ENCODE measurements at places on chromosomes 12 and 14. TPM values are rescaled to one million over a fixed set of nuclear protein-coding genes. Genes with fewer than 3 reads are reported as not detected.

PTGER2 gene
- 10.3 TPM for total RNA-seq

- H3K4me1 ChIP-seq: no peaks in the 10 kb centered on the region
- DNase-seq: no peak
- no peaks in the 10 kb centered on the region for H3K36me3 ChIP-seq
Observed at GRCh38 chr12:90216815-90217214, 508.2 kb upstream of the ATP2B1 start.

DNA sequence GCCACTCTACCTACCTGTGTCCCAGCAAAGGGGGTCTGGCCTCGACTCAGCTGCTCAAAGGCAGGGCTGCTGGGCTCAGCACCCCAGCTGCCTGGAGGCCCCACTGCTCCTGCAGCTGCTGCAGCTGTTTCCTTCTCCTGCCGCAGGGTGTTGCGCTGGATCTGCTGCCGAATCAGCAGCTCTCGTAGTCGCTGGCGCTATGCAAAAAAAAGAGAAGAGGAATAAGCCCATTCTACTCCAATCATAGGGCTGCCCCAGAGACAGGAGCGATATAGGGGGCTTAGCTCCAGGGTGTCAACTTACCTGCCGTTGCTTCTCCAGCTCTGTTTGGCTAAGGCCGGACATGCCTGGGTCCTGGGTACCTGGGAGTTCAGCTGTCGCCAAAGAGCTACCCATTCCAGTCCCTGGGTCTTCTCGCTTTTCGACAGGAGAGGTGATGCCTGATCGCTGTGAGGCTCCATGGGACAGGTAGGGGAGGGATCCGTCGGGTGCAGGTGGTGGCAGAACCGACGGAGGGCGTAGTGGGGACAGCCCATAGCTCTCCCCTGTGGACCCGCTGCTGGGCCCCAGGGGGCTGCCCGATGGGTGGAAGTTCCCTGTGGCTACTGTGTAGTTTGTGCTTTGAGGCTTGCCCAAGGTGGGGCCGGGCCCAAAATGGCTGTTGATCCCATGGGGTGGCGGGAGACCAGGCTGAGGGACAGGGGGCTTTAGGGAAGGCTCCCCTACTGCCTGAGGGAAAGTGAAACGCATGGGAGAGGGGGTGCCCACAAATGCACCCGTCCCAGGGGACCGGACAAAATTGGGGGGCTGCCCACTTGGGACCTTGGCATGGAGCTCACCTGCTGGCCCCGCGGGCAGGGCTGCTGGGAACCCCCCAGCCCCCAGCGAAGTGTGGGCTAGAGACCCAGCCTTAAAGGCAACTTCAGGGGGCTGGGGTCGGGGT lies 20.9 kb downstream of the KMT2D start:
- no peak overlapping the region for H3K4me3 ChIP-seq
- DNase-seq: no peak
- no peak overlapping the region for H3K27ac ChIP-seq
- H3K36me3 ChIP-seq: peaks cover 91% of the 10 kb centered on the region
- H3K27me3 ChIP-seq: no peaks in the 10 kb centered on the region

C14orf180 gene
- 1.7 TPM for total RNA-seq

- H3K36me3 ChIP-seq: no peaks in the 10 kb centered on the region
- H3K4me1 ChIP-seq: peaks cover 41% of the 10 kb centered on the region
- H3K4me3 ChIP-seq: no peak overlapping the region
- peak overlapping the region; percentile 4 for H3K27ac ChIP-seq
- H3K27me3 ChIP-seq: no peaks in the 10 kb centered on the region
Observed at GRCh38 chr14:77123381-77124325, 17.9 kb downstream of the ZDHHC22 start.

GRCh38 chr12:108518101-108518715 lies 3.1 kb downstream of the FICD start:
- no peak overlapping the region for H3K4me3 ChIP-seq
- no peaks in the 10 kb centered on the region for H3K36me3 ChIP-seq
- no peaks in the 10 kb centered on the region for H3K27me3 ChIP-seq
- DNase-seq: no peak
- H3K27ac ChIP-seq: no peak overlapping the region
- peaks cover 19% of the 10 kb centered on the region for H3K4me1 ChIP-seq

ACRBP gene
- total RNA-seq: 0.74 TPM

GRCh38 chr12:123965382-123965781 lies 7.2 kb downstream of the CCDC92 start:
- DNase-seq: no peak
- peaks cover 16% of the 10 kb centered on the region for H3K4me1 ChIP-seq
- no peak overlapping the region for H3K27ac ChIP-seq
- no peaks in the 10 kb centered on the region for H3K36me3 ChIP-seq
- no peaks in the 10 kb centered on the region for H3K27me3 ChIP-seq
- H3K4me3 ChIP-seq: no peak overlapping the region

DNA sequence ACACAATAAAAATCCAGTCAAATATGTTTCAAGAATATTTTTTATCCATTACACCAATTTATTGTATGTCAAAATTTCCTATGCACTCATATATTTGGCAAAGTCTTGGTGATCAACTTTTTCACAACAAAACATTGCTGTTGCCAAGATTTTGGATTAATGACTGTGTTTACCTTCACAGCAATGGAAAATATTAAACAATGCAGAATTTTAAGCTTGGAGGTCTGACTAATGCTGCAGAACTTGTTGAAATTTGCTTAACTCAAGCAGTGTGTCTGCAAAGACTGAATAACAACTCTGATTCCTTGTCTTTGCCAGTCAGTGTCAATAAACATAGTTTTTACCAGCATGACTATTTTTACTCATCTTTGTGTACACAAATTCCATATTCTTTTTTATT lies 336.4 kb downstream of the CCER1 start:
- no peaks in the 10 kb centered on the region for H3K4me1 ChIP-seq
- no peak overlapping the region for H3K4me3 ChIP-seq
- H3K27me3 ChIP-seq: no peaks in the 10 kb centered on the region
- no peak overlapping the region for H3K27ac ChIP-seq
- H3K36me3 ChIP-seq: no peaks in the 10 kb centered on the region

SALL2 gene
- 9.8 TPM for total RNA-seq

GRCh38 chr12:132831771-132832170 lies 3.1 kb upstream of the GOLGA3 start:
- H3K4me3 ChIP-seq: no peak overlapping the region
- peaks cover 21% of the 10 kb centered on the region for H3K4me1 ChIP-seq
- no peak overlapping the region for H3K27ac ChIP-seq

DNA sequence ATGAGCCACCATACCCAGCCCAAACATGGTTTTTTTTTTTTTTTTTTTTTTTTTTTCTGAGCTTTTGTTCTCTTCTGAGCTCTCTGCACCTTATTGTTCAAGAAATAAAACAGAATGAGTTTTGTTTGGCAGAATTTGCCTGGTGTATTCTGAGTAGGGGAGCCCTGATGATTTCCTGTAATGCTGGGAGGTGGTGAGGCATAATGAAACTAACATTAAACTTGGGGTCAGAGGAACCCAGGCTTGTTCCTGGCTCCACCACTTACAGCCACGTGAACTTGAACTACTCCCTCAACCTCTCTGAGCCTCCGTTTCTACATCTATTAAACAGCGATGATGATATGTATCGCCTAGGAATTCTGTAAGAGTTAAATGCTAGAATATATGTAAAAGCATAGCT lies 276.3 kb upstream of the CRY1 start:
- no peak for DNase-seq
- H3K36me3 ChIP-seq: no peaks in the 10 kb centered on the region
- no peaks in the 10 kb centered on the region for H3K27me3 ChIP-seq
- no peak overlapping the region for H3K27ac ChIP-seq
- no peak overlapping the region for H3K4me3 ChIP-seq
- H3K4me1 ChIP-seq: peaks cover 23% of the 10 kb centered on the region

DNA sequence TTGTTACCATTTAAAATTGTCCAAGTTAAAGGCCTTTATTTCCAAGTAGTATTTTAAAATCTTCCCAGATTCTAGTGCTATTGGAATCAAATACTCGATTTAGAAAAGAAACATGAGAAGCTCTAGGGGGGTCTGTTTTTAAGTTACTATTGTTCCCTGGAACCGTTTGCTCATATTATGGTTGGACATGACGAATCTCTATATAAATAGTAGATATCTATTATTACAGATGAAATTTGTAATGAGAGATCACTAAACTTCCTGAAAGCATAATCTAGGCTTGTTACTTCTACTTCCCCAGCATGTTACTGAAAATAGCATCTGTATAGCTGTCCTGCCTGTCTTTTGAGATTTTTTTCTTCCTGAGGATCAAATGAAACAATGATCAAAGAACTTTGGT lies 70.1 kb downstream of the LGR5 start:
- no peaks in the 10 kb centered on the region for H3K36me3 ChIP-seq
- H3K4me1 ChIP-seq: no peaks in the 10 kb centered on the region
- no peak overlapping the region for H3K4me3 ChIP-seq
- H3K27ac ChIP-seq: no peak overlapping the region
- H3K27me3 ChIP-seq: no peaks in the 10 kb centered on the region

GRCh38 chr12:91675401-91675800 lies 470.2 kb downstream of the BTG1 start:
- H3K4me3 ChIP-seq: no peak overlapping the region
- H3K4me1 ChIP-seq: no peaks in the 10 kb centered on the region
- H3K27me3 ChIP-seq: no peaks in the 10 kb centered on the region
- no peak for DNase-seq

- H3K27ac ChIP-seq: no peak overlapping the region
- H3K27me3 ChIP-seq: no peaks in the 10 kb centered on the region
- no peaks in the 10 kb centered on the region for H3K36me3 ChIP-seq
- H3K4me3 ChIP-seq: no peak overlapping the region
- DNase-seq: no peak
Observed at GRCh38 chr12:105369014-105369413, 38.5 kb downstream of the C12orf75 start.

C1S gene
- 541 TPM for total RNA-seq

GRCh38 chr12:113818833-113819232 lies 147.3 kb downstream of the RBM19 start:
- H3K4me3 ChIP-seq: no peak overlapping the region
- no peak for DNase-seq
- H3K27me3 ChIP-seq: no peaks in the 10 kb centered on the region
- no peak overlapping the region for H3K27ac ChIP-seq
- H3K36me3 ChIP-seq: no peaks in the 10 kb centered on the region

CLEC6A gene
- total RNA-seq: not detected

- no peak overlapping the region for H3K4me3 ChIP-seq
- H3K27ac ChIP-seq: no peak overlapping the region
- H3K4me1 ChIP-seq: peaks cover 9% of the 10 kb centered on the region
- no peaks in the 10 kb centered on the region for H3K27me3 ChIP-seq
- DNase-seq: no peak
Observed at GRCh38 chr12:31737763-31738162, 8.9 kb upstream of the AMN1 start.

- H3K27me3 ChIP-seq: no peaks in the 10 kb centered on the region
- no peak overlapping the region for H3K4me3 ChIP-seq
- DNase-seq: no peak
- no peak overlapping the region for H3K27ac ChIP-seq
Observed at GRCh38 chr14:88333036-88333435, 10.0 kb upstream of the KCNK10 start.

GRCh38 chr14:67112344-67112743 lies 76.9 kb upstream of the GARIN2 start:
- H3K27me3 ChIP-seq: no peaks in the 10 kb centered on the region
- no peaks in the 10 kb centered on the region for H3K36me3 ChIP-seq
- H3K4me1 ChIP-seq: no peaks in the 10 kb centered on the region
- no peak overlapping the region for H3K27ac ChIP-seq

DNA sequence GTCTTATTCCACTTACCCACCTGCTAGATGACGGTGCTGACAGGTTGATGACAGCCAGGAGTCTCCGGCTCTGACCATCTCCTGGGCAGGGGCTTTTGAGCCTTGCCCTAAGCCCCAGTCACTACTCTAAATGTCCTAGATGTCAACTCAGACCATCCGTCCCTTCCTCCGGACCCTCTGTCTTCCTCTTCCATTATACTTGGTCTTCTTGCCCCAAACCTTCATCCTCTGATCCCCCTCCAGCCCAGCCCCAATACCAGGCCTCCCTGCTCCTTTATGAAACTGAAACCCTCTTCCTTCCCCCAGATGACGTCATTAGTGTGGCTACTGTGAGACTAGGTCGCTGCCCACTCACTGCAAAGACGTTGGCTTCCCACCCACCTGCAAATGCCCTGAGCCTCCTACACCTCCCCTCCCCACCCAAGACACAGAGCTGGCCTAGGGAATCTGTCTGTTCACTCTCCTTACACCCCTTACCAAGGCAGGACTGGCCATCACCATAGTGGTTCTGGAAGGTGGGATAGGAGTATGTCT lies 10.1 kb downstream of the KRT71 start:
- no peak for DNase-seq
- no peak overlapping the region for H3K27ac ChIP-seq
- H3K4me1 ChIP-seq: peaks cover 48% of the 10 kb centered on the region
- H3K27me3 ChIP-seq: no peaks in the 10 kb centered on the region

LMO3 gene
- 73.7 TPM for total RNA-seq

DNA sequence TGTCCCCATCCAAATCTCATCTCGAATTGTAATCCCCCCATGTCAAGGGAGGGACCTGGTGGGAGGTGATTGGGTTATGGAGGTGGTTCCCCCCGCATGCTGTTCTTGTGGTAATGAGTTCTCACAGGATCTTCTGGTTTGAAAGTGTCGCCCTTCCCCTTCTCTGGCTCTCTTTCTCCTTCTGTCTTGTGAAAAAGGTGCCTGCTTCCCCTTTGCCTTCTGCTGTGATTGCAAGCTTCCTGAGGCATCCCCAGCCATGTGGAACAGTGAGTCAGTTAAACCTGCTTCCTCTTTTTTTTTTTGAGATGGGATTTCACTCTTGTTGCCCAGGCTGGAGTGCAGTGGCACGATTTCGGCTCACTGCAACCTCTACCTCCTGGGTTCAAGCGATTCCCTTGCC lies 104.0 kb downstream of the CCDC91 start:
- no peak for DNase-seq
- no peak overlapping the region for H3K27ac ChIP-seq
- H3K36me3 ChIP-seq: no peaks in the 10 kb centered on the region
- no peaks in the 10 kb centered on the region for H3K27me3 ChIP-seq

PRH1 gene
- 21.6 TPM for total RNA-seq

GPR65 gene
- 1.2 TPM for total RNA-seq

DNA sequence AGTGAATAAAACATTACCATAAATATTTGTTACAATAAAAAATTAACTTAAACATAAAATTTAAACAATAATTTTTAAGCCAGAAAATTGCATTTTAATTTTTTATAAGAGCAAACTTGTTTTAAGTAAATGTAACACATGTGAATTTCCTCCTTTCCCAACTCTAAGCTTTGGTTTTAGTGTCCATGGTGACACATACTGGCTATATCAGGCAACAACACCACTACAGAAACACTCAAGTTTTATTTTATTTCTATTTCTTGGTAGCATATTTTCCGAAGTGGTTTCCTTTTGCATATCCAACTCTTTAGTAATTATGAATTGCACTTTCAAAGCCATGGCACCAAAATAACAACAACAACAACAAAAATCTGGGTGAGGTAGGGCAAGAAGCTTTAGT lies 2.2 kb downstream of the NELL2 start:
- no peak overlapping the region for H3K4me3 ChIP-seq
- no peak for DNase-seq
- peaks cover 22% of the 10 kb centered on the region for H3K4me1 ChIP-seq
- no peaks in the 10 kb centered on the region for H3K36me3 ChIP-seq
- H3K27me3 ChIP-seq: no peaks in the 10 kb centered on the region
